ENCODE measurements at places on chromosomes 3 and 15.

GRCh38 chr3:120597445-120598049 is 1.4 kb downstream of the NDUFB4 start:
- DNase-seq = no peak

- no peak for DNase-seq
These were observed 17.9 kb downstream of the CCDC12 start for GRCh38 chr3:46958467-46959160.

DNA sequence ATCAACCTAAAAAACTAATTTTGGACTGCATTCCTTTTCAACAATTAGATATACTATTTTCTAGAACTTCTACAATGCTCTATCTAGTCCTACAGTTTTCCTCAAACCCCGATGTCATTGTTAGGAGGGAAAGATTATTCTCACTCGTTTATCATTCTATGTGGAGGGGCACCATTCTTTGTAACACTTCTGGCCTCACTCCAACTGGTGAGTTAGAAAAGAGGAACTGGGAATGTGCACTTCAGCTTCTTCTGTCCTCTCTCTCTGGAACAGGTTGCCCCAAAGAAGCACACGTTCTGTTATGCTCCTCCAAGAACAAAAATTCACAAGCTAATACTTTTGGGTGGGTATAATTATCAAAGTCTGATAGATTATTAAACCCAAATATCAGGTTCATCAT is 137.9 kb downstream of the UACA start:
- DNase-seq = peak; percentile 72

GRCh38 chr3:134378818-134379217 is 4.6 kb upstream of the AMOTL2 start:
- no peak for DNase-seq

- no peak for DNase-seq
These were observed 35.9 kb downstream of the ARPP21 start for GRCh38 chr3:35675206-35675605.

- no peak for DNase-seq
These were observed 71.3 kb downstream of the CLSTN2 start for GRCh38 chr3:140006331-140006730.

DNA sequence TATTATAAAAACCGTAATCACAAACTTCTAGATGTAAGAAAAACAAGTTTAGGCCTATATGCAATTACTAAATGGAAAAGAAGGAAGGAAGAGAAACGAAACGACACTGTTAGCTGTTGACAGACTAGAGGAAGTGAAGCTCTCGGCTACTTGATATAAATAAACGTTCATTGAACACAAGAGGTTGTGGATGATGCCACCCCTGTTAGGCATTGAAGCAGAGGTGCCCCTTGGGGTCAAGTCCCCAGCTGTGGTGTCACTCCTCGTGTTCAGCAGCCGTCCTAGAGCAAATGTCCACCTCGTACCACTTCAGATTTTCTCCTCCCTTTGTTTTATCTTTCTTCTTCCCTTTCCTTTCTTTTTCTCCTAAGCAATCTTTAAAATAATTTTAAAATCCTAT is 146.5 kb upstream of the UBE2E1 start:
- DNase-seq = peak; percentile 71

DNA sequence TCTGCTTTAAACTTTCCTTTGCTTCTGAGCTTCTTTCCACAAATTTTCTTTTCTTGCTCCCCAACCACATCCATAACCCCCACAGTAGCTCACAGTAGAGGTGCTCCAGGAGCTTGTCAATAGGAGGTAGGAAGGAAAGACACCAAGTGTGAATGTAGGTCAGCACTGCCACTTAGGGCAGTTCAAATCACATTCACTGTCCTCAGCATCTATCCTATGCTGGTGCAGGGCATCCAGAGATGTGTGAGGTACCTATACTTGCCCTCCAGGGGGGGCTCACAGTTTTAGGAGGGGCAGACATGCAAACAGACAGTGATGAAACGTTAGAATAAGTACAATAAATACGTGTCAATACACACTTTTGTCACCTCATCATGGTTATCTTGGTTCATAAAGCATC is 1.5 kb upstream of the SPSB4 start:
- peak; percentile 39 for DNase-seq

Data from Kasumi-1 (cell line).